Caki2 (cell line): ENCODE measurements at places on chromosomes 6 and 20. TPM values are rescaled to one million over a fixed set of nuclear protein-coding genes. Genes with fewer than 3 reads are reported as not detected.

DNA sequence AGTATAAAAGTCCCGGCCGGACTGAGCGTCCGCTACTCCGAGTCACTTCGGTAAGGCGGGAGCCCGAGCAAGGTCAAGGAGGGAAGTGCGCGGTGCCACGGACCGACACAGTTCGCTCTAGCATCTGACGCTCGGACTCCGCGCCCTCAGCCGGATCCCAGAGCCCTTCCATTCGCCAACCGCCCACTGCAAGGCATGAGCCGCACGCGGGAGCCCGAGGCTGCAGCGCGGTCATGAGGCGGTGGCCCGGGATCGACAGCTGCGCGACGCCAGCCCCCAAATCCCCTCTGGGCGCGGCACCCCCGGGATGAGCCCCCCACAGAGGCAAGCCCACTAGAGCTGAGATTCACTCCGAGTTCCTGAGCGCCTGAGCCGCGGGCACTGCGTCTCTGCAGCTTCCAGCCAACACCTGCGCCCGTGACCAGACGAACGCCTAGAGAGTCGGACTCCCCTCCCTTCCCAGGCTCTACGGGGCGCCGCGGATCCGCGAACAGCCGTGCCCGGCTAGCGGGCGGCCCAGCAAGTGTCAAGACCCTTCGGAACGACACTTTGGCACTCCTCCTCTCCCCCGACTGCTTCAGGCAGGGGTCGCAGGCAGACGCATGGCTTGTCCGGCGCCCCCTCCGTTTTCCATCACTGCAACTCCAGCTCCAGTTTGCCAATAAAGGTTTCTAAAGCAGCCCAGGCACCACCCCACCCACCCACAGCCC is 725 bp upstream of the ISM1 start:
- DNase-seq: peak; percentile 89

GRCh38 chr6:133277228-133277899 is 36.2 kb downstream of the EYA4 start:
- DNase-seq: no peak

GRCh38 chr6:148222846-148223245 is 119.8 kb upstream of the SASH1 start:
- DNase-seq: no peak

DNA sequence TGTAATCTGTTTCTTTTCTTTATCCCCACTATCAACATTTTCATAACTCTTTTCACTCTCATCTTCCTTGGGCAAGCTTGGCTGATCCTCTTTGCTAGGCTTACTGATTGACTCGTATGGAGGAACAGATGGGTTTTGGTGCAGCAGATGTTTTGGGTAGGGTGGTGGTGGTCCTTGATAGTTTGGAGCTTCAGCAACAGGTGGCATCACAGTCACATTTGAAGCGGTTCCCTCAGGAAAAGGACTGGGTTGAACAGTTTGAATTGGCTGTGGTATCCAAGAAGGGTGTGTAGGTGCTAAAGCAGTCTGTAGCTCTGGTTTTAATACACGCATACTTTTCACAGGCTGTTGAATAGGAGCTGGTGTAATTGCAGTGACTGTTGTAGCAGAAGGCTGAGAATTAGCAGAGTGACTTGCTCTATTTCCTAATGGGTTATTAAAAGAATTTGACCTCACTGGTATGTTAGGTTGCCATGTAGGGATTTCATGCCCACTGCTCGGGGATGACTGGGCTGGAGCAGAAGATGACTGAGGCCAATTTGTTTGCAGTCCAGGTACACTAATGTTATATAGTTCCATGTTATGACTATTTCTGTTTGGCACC is 34.5 kb downstream of the LATS1 start:
- no peak for DNase-seq

- DNase-seq: no peak
These were observed 128.2 kb upstream of the CDH4 start for GRCh38 chr20:61123751-61124368.

DNA sequence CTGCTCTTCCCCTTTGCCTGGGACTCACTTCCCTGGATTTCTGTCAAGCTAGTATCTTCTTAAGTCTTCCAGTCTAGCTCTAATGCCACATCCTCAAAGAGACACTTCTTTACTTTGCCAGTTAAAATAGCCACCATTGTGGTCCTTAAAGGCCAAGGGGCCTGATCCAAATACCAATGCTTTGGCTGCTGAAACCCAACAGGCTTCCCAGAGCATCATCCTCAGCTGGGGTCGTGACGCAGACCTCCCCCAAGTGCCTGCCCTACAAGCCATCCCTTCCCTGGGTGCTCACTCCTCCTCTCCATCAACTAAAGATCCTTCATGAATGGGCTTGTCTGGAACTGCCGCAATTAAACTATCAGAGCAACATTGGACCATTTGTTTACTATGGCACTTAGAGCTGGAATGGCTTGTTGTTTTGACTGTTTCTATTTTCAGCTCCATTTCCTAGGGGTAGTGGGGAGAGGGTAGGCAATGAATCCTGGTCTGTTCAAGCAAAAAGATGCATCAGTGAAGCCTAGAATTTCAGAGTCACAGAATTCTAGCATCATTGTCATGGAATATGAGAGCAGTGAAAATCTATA is 79.6 kb upstream of the SIRPA start:
- no peak for DNase-seq

DNA sequence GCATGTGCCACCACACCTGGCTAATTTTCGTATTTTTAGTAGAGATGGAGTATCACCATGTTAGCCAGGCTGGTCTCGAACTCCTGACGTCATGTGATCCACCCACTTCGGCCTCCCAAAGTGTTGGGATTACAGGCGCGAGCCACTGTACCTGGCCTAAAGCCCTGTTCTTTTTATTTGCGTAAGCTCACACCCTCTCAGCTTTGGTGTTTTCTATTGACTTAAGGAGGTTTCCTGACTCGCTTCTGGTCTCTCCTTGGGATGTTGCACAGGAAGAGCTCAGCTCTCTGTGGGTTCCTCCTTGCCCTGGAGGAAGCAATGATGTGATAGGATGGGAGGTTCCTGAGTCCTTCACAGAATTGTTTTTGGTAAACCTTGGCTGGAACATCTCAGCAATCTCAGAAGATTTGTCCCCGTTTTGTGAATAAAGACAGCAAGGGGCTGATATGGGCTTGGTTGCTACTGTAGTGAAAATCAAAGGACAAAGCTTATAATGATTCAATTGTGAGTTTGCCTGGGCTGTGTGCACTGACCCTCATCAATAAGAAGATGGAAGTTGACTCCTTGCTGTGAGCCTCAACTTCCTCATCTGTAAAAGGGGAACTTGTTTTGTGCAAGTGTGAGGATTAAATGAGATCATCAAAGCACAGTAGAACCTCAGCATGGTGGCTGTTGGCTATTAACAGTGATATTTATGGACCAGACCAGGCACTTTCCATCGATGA is 27.0 kb downstream of the TOX2 start:
- DNase-seq: no peak

GRCh38 chr6:116403205-116403604 is 32.5 kb downstream of the DSE start:
- no peak for DNase-seq

GRCh38 chr6:33050014-33050810 is 23.2 kb downstream of the HLA-DPA1 start:
- DNase-seq: no peak

DNA sequence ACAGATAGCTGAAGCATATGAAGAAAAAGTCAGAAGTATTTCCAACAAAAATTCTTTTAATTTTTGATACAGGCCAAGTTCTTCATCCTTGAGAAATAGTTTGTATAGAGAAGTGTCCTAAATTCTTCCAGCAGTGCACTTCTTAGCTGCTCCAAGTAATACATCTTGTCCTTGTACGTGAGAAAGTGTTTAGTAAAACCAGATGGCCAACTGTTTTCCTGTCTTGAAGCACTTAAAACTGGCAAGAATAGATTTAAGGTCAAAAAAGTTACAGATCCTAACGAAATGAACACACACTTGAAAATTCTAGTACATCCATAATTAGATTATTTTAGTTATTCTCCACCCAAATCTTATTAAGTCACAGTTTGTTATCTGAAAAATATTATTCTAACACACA is 52.2 kb upstream of the HSF2 start:
- DNase-seq: no peak

GRCh38 chr6:47483853-47484546 is 6.4 kb downstream of the CD2AP start:
- peak; percentile 88 for DNase-seq

DNA sequence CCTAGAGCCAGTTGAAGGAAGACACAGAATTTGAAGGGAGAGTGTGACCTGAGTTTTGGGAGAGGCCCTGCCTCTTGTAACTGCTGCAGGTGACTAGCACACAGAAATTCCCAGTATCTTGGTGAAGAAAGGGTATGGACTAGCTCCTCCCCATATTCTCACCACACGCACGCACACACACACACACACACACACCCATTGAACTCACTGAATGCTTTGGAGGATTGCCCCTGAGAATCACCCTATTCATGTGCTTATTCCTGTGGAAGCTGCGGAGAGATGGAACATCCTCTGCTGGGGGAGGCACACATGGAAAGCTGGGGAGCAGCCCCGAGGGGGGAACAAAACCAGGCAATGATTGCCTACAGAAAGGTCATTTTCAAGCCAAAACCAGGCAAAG is 6.2 kb upstream of the LMBRD1 start:
- DNase-seq: no peak

- DNase-seq: no peak
These were observed 38.0 kb upstream of the VGLL2 start for GRCh38 chr6:117227245-117227962.

DNA sequence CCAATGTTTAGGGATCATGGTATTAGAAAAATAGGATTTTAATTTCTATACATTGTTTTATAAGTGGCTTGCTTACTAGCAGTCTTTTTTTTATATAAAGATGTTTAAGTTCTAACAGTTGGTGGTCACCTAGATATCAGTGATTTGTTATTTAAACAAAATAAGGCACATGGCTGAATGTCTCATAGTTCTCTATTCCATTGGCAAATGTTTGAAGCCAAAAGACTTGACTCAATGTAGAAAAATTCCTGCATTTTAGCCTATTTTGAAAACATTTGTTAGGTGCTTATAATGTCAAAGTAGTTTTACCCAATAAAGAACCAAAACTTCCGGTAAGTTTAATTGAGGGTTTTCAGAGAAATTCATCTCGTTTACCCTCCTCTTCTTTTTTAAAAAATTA is 26.8 kb downstream of the MAPK14 start:
- no peak for DNase-seq

DNA sequence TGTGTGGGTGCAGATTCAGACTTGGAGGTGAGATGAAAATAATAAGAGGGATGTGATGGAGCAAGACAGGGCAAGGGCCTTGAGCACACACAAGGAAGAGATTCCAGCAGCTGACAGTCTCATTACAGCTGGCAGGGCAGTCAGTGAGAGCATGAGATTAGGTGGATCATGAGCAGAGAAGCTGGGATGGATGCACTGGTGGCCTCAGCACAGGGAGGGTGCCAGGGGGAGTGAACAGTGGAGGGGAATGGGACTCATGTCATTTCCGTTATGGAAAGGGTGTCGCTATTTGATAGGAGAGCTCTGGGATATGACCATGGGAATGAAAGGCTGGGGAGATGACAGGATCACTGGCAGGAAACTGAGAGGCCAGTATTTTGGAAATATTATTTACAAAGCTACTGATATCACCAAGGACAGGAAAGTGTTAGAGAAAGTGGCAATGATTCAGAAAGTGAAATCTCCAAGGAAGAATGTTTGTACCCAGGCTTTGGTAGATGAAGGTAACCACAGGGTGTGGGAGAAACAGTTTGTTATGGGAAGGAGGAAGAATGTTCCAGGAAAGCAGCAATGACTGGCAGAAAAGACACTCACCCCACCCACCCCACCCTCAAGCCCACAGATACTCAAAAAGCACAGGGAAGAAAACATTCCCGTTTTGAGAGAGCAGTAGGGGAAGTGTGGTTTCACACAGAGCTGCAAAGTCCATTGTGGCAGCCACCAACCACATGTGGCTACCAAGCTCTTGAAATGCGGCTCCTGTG is 214.7 kb upstream of the PROKR2 start:
- no peak for DNase-seq

DNA sequence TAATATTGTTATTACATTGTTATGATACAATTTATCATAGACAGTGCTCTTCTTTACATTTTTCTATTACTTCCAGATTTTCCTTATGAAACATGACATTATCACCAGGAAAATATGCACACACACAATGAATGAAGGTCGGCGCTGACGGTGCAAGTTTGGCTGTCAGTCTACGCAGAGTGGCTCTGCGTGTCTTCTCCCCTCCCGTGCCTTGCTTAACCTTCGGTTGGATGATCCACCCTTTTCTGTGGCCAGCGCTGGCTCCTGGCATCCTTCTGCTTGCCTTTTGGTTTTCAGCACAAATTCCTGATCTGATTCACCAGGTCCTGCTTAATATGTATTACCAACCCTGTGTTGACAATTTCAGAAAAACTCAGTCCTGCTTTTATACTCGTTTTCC is 157.4 kb downstream of the TSHZ2 start:
- DNase-seq: no peak

- no peak for DNase-seq
These were observed 164.8 kb upstream of the CEP162 start for GRCh38 chr6:84392261-84392660.

- no peak for DNase-seq
These were observed 5.8 kb upstream of the CDC5L start for GRCh38 chr6:44381739-44382138.

GRCh38 chr6:37727996-37728395 is 30.3 kb upstream of the MDGA1 start:
- no peak for DNase-seq

GRCh38 chr6:1608222-1609040 is 1.3 kb upstream of the FOXC1 start:
- no peak for DNase-seq

The CDH22 gene
- 0.07 and 0.43 TPM in 2 replicates for total RNA-seq

The ARMH2 gene
- not detected in 2 replicates for total RNA-seq

The LGSN gene
- total RNA-seq: not detected in 2 replicates

The COL11A2 gene
- total RNA-seq: 0.20 and 1.4 TPM in 2 replicates

The GTPBP2 gene
- 51.0 and 56.5 TPM in 2 replicates for total RNA-seq

The SCRT2 gene
- not detected in 2 replicates for total RNA-seq

The SLC26A8 gene
- total RNA-seq: not detected in 2 replicates

The CENPW gene
- 23.3 and 62.1 TPM in 2 replicates for total RNA-seq

The MAFB gene
- 0.03 TPM in 1 of 2 replicates, not detected in the other for total RNA-seq

The GJA10 gene
- not detected in 2 replicates for total RNA-seq

The RBBP8NL gene
- total RNA-seq: not detected in 2 replicates
